ENCODE measurements at places on chromosomes 4 and X.

DNA sequence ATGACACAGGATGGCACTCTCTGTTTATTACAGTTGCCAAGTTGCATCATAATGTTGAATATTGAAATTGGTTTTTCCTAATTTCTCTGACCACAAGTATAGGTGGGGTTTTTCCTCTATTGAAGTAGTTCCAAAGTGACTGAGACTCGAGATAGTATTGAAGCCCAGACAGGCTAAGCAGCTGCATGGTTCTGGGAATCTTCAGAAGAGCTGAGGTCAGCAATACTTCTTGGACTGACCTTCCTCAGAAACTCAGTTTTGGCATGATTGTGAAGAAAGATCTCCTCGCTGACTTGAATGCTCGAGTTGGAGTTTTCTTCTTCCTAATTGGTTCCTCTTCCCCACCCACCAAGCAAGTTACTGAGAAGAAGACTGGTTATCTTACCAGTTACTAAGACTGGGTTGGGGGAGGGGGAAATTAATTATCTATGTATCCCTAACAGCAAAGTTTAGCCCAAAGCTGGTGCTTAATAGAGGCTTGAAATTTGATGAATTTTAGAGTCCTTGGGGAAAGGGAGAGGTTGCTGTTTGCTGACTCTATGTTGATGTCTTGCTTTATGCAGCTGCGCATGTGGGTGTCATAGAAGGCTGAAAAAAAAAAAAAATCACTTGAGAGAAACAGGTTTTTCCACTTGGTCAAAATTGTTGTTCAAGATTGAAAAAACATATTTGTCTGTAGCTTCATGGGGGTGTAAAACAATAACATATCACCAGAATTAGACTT is 91.1 kb downstream of the P2RY10 start:
- no peak for DNase-seq

DNA sequence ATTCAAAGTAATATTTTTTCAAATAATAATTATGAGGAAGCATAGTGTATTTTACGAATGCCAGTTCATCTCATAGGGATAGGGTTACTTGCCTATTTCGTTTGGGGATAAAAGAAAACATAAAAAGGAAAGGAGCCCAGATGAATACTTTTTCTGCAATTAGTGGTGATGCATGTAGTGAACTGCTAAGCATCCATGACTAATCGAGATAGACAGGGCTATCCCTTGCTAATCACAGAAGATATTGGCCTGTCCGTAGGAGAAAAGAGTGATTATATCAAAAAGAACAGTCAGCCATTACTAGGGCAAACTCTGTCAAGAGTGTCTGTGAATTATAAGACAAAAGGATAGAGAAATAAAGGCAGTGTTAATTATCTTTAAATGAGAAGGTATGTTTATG is 746.1 kb downstream of the C4orf33 start:
- DNase-seq: no peak

DNA sequence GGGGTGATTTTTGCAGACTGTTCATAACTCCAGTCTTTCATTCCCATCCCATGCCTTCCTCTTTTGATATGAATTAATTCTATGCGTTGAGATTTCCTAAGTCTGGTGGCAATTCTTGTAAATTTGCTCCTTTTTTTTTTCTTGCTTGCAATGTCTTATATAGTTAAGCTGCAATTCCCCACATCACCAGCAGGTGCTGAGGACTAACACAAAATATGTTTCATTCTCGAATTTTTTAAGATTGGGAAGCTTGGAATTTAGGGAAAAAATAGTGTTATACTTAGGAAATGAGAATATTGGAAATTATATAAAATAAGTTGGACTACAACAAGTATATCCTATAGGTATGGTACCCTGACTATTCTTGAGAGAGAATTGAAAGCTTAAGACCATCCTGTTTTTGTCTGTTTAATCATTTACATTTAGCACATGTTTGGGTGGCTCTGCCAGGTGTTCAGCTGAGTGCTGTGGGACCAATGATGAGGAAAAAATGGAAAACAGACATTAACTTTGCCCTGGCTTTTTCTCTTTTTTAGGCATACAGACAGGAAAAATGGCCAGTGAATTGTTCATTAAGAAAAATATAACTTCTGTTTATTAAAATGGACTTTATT is 30.2 kb downstream of the AFF2 start:
- DNase-seq: no peak

GRCh38 chrX:109890910-109891502 is 111.9 kb upstream of the TMEM164 start:
- DNase-seq: peak; percentile 7

DNA sequence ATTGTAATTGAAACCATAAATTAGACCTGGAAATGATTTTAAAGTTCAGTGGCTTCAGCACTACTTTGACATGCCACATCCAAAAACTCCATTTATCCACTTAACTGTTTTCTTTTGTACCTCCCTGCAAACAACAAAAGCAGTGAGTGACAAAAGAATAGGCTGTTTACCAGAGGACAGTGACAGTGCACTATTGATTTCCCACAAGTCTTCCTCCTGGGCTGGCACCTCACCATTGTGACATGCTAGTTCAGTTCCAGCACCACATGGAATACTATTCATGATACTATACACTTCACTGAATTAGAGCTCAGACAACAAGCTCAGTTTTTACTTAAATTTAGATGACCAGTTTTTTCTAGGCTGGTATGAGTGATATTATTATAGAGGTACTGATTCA is 29.3 kb downstream of the MOSPD2 start:
- no peak for DNase-seq

- DNase-seq: no peak
Observed at GRCh38 chr4:82508806-82509428, 52.9 kb downstream of the TMEM150C start.

Measured in stimulated activated CD8-positive, alpha-beta memory T cell treated with anti-CD3 and anti-CD28 coated beads, Interleukin-7, amount 100 ng/mL, for 48 hours (primary cell).